ENCODE measurements at places on chromosomes 3 and 15. TPM values are rescaled to one million over a fixed set of nuclear protein-coding genes. Genes with fewer than 3 reads are reported as not detected.

DNA sequence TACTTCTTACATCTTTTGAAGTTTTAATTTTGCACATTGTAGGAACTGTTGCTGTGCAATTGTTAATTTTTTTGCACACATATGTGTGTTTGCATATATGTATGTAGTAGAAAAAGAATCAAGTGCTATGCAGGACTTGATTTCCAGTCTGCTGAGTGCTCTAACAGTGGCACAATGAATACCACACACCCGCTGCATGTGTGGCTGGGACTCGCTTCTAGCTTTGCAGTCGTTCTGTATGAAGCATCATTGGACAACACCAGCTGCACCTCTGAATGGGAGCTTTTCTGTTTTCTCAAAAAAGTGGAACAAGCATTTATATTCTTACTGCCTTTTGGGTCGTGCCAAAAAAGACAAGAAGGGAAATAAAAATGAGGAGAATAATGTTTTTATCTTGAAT is 564.7 kb downstream of the FOXP1 start:
- DNase-seq, result no peak

GRCh38 chr3:36149447-36149865 is 230.8 kb upstream of the STAC start:
- DNase-seq, result no peak

DNA sequence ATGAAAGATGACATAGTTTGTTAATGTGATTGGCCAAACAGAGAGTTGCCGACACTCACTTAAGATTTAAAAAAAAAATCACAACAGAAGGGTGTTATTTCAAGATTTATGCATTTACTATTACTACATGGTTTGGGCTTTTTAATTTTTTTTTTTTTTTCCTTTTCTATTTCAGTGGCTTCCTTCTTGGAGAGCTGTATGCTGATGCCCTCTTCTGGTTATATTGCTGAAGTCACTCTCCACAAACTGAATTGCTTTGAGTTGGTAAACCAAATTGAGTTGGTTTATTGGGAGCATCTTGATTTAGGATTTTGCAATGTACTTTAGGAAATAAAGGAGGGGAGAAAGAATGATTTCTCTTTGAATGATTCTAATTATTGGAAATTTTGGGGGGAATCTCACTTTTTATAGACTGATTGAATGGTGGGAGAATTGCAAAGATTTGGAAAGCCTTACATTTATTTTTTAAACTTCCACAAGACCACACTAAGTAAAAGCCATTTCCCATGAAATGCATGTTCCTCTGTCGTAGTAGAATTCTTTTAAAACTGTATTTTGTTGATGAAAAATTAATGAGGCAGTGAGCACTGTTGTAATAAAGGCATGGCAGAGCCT is 186.6 kb upstream of the FEZF2 start:
- DNase-seq, result no peak

DNA sequence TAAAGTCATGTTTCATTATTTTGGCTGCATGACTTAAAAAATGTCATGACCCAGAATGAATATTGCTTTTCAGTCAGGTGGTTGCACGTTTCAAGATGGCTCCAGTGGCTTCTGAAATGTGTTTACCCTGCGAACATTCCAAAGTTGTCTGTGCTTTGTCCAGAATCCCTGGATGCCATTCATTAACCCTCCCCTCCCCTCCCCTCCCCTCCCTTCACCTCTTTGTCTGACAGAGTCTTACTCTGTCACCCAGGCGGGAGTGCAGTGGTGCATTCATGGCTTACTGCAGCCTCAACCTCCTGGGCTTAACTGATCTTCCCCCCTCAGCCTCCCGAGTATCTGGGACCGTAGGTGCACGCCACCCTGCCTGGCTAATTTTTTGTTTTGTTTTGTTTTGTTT is 308.0 kb downstream of the PTPRG start:
- no peak for DNase-seq

- DNase-seq, result peak; percentile 19
Observed at GRCh38 chr3:16828815-16829214, 55.9 kb upstream of the PLCL2 start.

- no peak for DNase-seq
Observed at GRCh38 chr3:195543500-195544229, 540 bp upstream of the PPP1R2 start.

DNA sequence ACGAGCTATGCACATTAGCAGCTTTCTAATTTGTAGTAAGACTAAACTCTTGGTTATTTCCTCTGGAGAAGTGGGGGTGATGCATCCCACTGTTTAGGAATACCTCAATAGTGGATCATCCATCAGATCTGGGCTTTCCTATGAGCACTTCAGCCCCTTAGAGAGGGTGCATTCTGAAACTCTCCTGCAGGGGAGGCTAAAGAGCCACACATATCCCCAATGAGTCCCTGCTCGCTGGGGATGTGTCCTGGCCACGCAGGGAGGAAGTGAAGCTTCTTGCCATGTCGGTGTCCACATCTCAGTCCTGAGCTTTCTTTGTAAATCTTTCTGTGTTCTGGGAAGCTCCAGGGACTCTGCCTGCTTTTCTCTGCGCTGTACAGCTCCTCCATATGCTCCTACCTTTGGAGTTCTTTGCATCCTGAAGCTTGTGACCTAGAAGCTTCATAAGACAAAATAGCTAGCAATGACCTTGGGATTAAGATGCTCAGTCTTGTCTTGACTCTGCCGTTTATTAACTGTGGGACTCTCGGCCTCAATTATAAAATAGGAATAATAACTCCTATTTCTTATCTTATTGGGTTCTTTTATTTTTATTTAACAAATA is 28.3 kb upstream of the MASP1 start:
- peak; percentile 92 for DNase-seq

DNA sequence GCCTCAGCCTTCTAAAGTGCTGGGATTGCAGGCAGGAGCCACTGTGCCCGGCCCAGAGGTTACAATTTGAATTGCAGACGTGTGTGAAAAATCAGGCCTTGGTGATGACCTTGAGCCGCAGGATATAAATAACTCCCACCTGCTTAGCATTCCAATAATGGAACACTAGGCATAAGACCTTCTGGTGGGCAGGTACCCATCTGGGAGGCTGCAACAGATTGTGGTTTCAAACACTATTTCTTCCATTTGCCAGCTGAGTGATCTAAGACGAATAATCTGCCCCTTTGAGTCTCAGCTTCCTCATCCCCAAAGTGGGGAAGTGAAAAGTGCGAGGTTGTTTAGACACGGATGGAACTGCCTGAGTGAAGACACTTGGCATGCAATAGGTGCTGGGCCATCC is 47.7 kb upstream of the HERC1 start:
- DNase-seq, result no peak

DNA sequence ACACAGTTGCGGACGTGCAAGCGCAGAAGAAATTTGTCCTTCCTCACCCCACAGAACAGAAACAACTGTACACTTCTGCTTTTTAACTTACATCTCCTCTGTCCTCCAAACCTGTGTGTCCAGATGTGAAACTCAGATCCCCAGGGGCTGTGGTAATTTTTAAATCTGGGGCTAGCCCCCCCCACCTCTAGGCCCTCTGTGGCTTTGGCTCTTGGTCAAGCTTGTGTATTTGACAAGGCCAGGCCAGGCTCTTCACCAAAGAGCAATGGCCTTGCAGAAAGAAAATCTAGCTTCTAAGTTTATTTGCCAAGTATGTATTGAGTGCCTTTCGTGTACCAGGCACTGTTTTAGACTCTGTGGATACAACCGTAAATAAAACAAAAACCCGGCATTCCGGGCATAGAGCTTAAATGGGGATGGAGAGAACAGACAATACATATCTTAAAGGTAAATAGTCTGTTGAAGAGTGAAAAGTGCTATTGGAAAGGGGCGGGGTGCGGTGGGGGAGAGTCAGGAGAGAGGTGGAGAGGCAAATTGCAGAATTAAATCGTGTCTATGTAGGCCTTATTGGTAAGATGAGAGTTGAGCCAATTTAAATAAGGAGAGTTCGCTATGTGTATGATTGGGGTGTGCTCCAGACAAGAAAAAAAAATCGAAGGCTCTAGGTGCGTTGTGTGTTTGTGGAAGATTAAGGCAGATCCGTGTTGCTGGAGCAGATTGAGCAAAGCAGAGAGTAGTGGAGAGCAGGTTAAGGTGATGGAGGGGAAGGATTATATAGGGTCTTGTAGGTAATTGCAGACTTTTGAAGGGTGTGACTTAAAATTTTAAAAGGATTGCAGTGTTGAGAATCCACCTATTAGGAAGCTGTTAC is 781 bp upstream of the DPH6 start:
- DNase-seq, result peak; percentile 20

The CCRL2 gene
- 1.2 TPM for polyA plus RNA-seq

The SCAMP5 gene
- 27.4 TPM for polyA plus RNA-seq

The DAZL gene
- polyA plus RNA-seq, result 124 TPM

The PLA2G4E gene
- 0.67 TPM for polyA plus RNA-seq

The CACNA1D gene
- polyA plus RNA-seq, result 8.0 TPM

The CHD2 gene
- polyA plus RNA-seq, result 64.5 TPM

The RGMA gene
- polyA plus RNA-seq, result 53.7 TPM

The RTP4 gene
- 3.1 TPM for polyA plus RNA-seq

All from testis (tissue), 5 donors.